Stimulated activated CD4-positive, alpha-beta T cell treated with anti-CD3 and anti-CD28 coated beads, Interleukin-4, amount 100 ng/mL, for 4 hours (primary cell): ENCODE measurements at places on chromosomes 1 and 21.

DNA sequence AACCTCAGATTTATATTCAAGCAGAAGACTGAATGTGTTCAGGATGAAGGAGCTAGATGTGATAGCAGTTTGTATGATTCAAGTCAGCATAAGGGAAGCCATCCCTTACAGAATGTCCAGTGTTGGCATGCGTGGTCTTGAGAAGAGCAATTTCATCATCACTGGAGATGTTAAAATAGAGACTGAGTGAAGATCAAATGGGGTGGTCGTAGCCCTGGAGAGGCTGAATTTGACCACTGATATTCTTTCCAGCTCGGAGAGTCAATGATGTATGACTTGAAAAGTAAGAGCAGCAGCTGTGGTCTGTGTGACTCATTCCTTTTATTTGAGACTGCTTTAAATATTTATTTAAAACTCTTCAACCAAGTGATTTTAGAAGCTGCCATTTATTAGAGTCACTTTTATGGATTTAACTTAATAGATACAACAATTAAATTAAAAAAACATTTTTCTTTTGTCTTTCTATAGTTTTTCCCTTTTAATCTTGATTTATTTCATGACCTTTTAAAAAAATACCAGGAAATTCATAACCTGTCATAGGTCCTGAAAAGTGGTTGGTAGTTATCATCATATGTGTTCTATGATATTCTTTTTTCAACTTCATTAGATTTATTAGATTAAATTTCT lies 15.5 kb downstream of the FMN2 start:
- no peak for DNase-seq

- no peak for DNase-seq
Measured at GRCh38 chr21:14591377-14591776, 45.3 kb upstream of the SAMSN1 start.

- DNase-seq: no peak
Measured at GRCh38 chr1:87929906-87930305, 601.2 kb downstream of the LMO4 start.

DNA sequence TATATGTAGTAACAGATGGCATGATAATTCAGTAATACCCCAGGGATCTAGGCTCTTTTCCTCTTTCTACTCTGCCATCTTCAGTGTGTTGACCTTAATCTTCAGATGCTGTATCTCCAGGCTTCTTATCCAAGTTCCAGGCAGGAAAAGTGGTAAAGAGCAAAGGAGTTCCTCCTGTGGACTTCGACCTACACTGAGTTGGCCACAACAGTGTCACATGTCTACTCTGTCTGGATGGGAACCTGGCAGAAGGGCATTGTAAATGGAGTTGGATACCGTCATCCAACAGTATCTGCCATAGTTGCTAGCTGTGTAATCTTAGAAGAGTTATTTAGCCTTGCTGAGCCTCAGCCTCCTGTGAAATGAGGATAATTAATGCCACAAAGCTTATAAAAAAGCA lies 21.9 kb downstream of the IL23R start:
- DNase-seq: no peak

- peak; percentile 69 for DNase-seq
Measured at GRCh38 chr1:35564037-35564883, 6.7 kb downstream of the NCDN start.

DNA sequence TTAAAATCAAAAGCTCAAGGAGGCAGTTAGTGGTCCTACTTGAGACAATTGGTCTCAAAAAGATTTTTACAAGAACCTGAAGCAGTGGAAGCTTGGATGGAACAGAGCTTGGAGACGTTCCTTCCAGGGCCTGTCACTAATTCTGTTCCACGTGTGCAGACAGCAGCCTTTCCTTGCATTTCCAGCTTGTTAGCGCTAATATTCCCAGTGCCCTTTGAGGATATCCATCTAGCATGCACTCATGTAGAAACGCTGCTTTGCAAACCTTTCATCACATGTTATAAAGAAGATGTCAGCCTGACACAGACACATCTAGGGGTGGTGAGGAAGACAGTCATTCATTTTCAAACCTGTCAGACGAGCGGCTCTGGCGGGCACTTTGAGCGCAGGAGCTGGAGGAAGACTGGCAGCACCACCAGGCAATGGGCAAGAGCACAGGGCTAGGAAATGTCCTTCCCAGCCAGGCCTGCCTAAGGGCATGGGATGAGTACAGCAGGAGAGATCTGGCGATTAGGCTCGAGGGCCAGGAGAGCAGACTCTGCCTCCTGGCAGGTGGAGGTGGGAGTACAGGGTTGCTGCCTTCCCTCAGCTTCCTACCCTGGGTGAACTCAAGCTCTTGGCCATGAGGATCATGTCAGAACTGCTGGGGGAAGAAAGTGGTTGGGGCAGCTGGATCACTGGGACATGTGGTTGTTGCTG lies 55.5 kb downstream of the CASQ2 start:
- DNase-seq: no peak

- DNase-seq: no peak
Measured at GRCh38 chr1:11157394-11157793, 31.8 kb upstream of the ANGPTL7 start.

- DNase-seq: no peak
Measured at GRCh38 chr21:17554679-17555465, 42.0 kb downstream of the CXADR start.
